Peyer's patch (tissue), 4 donors: ENCODE measurements at places on chromosomes 3 and 15.

DNA sequence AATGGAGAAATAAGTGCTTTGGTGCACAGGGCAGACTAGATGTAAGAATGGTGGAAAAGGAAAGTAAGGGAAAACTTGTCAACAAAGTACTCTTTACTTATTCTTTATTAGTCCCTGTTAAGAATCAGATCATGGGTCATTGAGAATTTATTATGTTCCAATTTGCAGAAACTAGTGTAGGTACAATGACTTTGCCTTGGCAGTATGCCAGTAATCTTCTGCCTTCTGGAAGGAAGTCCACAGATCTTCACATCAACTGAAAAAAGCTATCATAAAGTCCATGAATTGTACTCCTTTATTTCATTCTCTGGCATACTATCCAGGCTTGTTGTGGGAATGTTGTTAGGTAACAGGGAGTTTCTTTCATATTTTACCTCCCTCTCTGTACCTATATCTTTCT, 88.2 kb upstream of the FLNB start:
- DNase-seq: no peak

- no peak for DNase-seq
These were observed 47.7 kb downstream of the CHCHD6 start for GRCh38 chr3:126751611-126752302.

- DNase-seq: no peak
These were observed at the start of gene AGBL1 for GRCh38 chr15:86079508-86080266. TSS of gene AGBL1 (plus strand) at chr15:86079871.

DNA sequence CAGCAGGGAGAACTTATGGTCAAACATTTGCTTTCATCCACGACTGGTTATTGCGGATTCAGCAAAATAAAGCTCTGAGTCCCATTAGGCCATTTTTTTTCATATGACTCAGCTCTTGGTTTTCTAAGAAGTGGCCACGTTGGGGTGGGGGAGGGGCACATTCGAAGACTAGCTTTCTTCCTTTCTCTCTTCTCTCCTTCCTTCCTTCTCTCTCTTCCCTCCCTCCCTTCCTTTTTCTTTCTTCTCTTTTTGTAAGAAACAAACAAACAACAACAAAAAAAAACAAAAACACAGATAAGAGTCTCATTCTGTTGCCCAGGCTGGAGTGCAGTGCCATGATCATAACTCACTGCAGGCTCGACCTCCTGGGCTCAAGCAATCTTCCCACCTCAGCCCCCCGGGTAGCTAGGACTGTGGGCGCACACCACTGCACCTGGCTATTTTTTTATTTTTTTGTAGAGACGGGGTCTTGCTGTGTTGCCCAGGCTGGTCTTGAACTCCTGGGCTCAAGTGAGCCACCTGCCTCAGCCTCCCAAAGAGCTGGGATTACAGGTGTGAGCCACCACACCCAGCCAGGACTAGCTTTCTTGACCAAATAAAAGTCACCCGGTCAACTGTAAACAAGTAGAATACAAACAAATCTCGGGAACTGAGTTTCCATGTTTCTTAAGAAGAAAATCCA, 41.6 kb downstream of the ABCC5 start:
- no peak for DNase-seq

DNA sequence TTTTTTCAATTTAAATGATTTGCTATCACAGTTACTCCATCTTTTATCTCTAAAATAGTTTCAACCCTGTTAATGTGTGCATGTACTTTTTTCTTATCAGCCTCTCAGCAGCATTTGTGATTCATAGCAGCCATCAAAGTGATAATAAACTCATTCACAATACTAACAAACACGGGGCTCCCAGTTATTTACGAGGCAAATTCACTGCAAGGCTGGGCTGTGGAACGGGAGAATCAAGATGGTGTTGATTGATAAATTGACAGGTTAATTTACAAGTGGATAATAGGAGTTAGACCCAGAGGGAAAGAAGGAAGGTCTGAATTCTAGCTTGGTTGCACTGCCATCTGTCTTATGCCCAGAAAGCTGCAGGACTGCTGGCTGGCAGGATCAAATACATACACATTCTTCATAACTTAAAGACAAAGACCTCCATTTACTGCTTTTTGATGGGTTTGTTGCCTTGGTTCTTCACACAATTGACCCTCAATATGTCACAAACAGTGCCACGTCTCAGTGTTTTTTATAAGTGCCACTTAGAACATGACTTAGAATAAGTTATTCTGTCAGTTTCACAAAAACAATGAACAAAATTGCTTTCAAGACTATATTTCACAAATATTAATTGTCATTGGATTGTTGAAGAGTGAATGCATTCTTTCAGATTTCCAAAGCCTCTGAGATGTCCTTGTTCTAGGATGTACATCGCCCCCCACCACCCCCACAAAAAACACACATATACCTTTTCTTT, 562.8 kb downstream of the NR2F2 start:
- no peak for DNase-seq

GRCh38 chr3:149783576-149783975, 8.8 kb downstream of the ANKUB1 start:
- no peak for DNase-seq

DNA sequence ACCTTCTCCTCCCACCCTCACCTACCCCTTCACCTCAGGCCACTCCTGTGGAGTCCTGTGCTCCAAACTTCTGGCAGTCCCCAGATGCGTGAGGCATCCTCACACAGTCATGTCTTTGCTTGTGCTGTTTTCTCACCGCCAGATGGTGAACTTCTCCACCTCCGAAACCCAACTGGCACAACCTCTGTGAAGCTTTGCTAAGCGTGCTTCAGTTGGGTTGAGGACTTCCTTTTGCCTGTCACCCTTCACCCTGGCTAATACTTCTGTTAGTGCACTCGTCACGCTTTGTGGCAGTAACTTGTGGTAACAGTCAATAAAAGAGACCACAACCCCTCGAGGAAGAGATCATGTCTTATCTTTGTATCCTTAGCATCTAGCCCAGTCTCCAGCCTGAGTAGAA, 42.0 kb upstream of the SKOR1 start:
- DNase-seq: peak; percentile 78

- DNase-seq: no peak
These were observed 67.8 kb upstream of the ATP10A start for GRCh38 chr15:25930931-25931330.

DNA sequence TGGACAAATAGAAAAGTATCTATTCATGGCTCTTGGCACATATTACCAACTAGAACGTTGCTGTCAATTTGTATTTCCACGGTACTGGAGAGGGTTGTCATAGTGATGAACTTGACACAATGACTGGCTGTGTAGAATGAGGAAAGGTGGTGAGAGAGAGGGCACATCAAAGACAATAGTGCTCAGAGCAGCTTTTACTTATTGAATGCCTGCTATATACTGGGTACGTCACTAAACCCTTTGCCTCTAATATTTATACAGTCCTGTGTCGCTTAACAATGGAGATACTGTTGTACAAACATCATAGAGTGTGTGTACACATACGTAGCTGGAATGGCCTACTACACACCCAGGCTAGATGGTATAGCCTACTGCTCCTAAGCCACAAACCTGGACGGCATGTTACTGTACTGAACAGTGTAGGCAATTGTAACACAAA, 8.3 kb downstream of the TMPRSS7 start:
- DNase-seq: no peak

- DNase-seq: no peak
These were observed 232.0 kb downstream of the ZBBX start for GRCh38 chr3:167148136-167148535.

DNA sequence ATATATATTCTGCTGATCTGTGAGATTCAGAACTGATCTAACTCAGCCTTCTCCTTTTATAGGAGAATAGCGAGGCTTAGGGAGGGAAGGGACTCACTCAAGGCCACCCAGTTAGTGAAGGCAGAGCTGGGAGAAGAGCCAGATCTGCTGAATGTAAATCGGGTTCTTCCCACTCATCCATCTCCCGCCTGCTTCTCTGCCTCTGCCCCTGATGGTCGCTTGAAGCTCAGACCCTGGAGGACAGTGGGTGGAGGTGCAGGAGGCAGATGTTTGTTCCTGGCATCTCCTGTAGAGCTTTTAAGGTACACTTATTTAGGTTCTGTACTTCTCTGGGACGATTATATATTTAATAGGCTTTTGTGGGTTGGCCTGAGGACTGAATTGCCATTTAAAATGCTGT, 4.3 kb downstream of the PDIA5 start:
- DNase-seq: no peak

GRCh38 chr3:133520286-133520685, 53.2 kb upstream of the CDV3 start:
- no peak for DNase-seq

DNA sequence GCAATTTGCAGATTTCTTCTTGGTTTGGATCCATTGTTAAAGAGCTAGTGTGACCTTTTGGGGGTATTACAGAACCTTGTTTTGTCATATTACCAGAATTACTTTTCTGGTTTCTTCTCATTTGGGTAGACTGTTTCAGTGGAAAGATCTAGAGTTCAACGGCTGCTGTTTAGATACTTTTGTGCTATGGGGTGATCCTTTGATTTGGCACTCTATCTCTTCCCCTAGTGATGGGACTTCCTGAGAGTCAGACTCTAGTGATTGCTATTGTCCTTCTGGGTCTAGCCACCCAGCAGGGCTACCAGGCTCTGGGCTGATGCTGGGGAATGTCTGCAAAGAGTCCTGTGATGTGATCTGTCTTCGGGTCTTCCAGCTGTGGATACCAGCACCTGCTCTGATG, 46.3 kb upstream of the GADL1 start:
- DNase-seq: no peak

DNA sequence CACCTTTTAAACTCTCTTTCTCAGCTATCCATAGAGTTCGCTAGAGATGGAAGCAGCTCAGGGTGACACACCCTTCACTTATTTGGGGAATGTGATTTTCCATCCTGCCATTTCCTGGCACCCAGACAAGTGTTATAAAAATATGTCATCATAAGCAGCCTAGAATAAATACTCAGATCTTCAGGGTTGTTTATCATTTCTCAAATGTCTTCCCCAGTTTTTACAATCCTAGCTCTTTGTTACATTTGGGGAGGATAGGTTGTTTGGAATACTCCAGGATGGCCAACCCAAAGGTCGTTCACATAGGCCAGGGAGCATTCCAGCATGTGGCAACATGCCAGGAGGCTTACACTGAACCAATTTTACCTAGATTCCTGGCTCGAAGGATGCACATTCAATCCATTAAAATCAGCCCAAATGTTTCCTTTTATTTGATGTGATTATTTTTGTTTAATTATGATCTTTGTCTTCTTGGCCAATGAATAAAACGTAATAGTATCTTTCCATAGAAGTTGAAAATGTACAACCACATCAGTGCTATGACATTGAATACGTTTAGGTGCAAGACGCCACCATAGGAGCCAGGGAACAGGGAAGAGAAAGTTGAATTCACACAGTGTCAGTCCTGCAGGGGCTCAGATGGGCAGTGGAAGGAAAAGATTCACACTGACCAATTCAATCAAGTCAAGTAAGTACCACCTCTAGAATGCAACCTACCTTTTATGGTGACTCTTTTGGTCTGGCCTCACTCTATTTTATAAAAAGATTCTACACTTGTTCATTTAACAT, 537.7 kb upstream of the MDFIC2 start:
- no peak for DNase-seq

GRCh38 chr15:83398626-83399025, 48.5 kb upstream of the SH3GL3 start:
- no peak for DNase-seq

DNA sequence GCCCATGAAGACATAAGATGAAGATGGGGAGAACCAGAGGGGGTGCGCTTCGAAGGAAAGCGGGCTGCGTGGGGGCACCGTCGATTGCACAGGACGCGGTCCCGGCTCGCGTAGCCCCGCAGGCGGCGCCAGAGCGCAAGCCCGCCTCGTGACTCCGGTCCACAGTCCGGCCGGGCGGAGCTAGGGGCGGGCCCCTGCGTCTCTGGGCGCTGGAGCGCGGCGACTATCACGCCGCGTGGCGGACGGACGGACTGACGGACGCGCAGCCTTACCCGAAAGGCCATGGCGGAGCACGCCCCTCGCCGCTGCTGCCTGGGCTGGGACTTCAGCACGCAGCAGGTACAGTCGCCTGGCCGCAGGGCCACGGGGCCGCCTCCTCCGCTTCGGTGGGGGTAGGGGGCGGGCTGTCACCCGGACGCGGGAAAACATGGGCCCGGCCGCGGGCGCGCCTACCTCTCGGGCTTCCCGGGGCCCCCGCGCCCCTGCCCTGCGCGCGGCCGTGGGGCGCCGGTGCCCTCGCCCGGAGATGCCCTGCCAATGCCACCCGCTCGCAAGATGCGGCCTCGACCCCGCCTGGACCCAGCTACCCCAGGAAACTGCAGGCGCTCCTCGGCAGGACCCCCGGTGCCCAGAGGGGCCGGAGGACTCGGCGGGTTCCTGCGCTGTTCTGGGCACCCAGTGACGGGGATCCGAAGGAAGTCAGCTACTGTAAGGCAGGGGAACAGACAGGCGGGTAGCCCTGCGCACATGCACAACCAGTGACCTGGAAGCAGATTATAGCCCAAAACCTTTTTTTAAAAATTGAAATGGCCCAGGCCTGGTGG, at the start of gene XYLB:
TSS of gene XYLB (plus strand) at position 199 of the 824 bp plus-strand sequence. CDS start at position 283, 84 bp downstream.
- DNase-seq: peak; percentile 71

DNA sequence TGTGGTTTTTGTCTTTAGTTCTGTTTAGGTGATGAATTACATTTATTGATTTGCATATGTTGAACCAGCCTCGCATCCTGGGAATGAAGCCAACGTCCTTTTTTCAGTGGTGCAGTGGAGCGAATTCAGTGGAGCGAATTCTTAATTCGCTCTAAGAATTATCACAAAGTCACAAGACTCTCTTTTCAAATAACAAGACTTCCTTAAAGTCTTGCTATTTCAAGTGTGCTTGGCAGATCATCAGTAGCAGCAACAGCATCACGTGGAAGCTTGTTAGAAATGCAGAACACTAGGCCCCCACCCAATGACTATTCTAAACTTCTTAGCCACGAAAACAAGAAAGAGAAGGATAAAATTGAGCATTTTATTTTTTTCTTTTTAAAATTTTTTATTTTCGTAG, 58.1 kb upstream of the CD200R1L start:
- DNase-seq: no peak

GRCh38 chr3:172709774-172710663, 848 bp downstream of the NCEH1 start:
- DNase-seq: peak; percentile 68

DNA sequence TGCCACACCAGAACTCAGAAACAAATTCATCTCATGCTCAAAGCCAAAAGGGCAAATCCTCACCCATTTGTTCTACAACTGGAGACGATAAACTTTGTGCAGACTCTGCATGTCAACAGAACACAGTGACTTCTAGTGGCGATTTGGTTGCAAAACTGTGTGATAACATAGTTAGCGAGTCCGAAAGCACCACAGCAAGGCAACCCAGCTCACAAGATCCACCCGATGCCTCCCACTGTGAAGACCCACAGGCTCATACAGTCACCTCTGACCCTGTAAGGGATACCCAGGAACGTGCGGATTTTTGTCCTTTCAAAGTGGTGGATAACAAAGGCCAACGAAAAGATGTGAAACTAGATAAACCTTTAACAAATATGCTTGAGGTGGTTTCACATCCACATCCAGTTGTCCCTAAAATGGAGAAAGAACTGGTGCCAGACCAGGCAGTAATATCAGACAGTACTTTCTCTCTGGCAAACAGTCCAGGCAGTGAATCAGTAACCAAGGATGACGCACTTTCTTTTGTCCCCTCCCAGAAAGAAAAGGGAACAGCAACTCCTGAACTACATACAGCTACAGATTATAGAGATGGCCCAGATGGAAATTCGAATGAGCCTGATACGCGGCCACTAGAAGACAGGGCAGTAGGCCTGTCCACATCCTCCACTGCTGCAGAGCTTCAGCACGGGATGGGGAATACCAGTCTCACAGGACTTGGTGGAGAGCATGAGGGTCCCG, 199.7 kb downstream of the AKAP13 start:
- DNase-seq: peak; percentile 63

GRCh38 chr15:71592203-71592602, 218.2 kb upstream of the NR2E3 start:
- DNase-seq: no peak

GRCh38 chr3:153026026-153026425, 136.0 kb upstream of the RAP2B start:
- DNase-seq: no peak
